ENCODE measurements at places on chromosomes 3 and 15.

- H3K27ac ChIP-seq, result no peak overlapping the region
- no peak overlapping the region for H3K4me3 ChIP-seq
- no peak for DNase-seq
- H3K36me3 ChIP-seq, result no peaks in the 10 kb centered on the region
Measured at GRCh38 chr3:50371133-50371685, 11.9 kb upstream of the TMEM115 start.

DNA sequence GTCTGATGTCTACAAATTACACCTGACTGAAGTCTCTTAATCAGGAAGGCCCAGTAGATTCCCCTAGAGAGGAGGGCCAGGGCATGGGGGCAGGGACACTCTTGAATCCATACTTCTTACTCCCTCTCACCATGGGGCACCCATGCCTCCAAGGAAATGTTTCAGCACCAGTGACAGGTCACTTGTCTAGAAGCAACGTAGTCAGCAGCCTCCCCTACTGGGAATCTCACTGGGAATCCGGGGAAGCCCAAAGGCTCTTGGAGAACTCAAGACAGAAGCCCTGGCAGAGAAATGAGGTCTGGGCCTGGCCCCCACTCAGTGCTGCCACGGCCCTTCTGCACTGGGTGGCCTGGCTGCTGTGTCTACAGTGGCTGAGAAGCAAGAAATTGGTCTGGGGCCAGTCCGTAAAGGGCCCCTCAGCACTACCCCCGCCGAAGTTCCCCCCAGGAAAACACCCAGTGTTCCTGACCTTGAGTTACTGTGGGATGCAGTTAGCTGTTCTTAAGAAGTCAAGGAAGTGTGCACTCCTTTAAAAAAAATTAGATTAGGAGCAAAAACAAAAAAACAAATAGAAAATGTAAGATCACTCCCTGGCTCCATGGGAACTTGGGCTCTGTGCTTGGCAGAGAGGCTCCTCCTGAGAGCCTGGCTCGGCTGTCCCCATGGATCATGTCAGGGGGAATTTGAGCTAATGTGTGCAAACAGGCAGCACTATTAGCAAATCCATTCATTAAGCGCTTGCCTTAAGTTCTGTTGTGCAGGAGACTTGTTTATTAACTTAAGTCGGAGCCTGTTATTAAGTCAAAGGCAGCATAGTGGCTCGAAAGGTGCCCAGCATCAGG is 5.4 kb upstream of the LINGO1 start:
- peaks cover 22% of the 10 kb centered on the region for H3K27me3 ChIP-seq
- no peaks in the 10 kb centered on the region for H3K4me1 ChIP-seq
- no peaks in the 10 kb centered on the region for H3K36me3 ChIP-seq
- no peak overlapping the region for H3K27ac ChIP-seq
- no peak for DNase-seq
- no peak overlapping the region for H3K4me3 ChIP-seq

GRCh38 chr3:9627901-9628633 is 21.2 kb upstream of the MTMR14 start:
- no peaks in the 10 kb centered on the region for H3K36me3 ChIP-seq
- H3K4me3 ChIP-seq, result no peak overlapping the region

DNA sequence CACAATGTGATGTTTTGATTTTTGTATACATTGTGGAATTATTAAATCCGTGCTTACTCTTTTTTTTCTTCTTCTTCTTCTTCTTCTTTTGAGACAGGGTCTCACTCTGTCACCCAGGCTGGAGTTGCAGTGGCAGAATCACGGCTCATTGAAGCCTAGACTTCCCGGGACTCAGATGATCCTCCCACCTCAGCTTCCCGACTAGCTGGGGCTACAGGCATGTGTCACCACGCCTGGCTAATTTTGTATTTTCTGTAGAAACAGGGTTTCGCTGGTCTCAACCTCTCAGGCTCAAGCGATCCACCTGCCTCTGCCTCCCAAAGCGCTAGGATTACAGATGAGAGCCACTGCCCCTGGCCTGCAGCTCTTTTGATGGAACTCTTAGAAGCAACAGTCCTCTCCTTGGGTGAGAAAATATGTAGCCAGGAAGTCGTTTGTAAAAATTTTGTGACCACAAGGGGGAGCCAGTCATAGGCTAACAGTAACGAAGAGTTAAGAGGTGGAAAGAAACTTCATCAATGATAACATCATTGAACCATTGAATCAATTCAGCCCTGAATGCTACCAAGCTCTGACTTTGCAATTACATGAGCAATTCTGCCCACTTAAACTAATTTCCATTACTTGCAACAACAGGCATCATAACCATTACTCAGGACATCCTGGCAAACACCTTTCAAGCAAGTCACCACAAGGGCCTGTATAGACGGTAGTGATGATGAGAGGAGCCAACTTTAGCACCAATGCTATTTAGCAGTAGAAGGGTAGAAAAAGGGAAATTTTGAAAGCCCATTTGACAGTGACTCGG is 16.7 kb upstream of the CMTM7 start:
- H3K4me3 ChIP-seq, result no peak overlapping the region
- H3K36me3 ChIP-seq, result no peaks in the 10 kb centered on the region
- H3K27ac ChIP-seq, result no peak overlapping the region
- no peaks in the 10 kb centered on the region for H3K4me1 ChIP-seq
- H3K27me3 ChIP-seq, result no peaks in the 10 kb centered on the region
- DNase-seq, result peak; percentile 61

GRCh38 chr15:99681990-99682389 is 51.2 kb downstream of the LYSMD4 start:
- H3K4me1 ChIP-seq, result no peaks in the 10 kb centered on the region
- H3K36me3 ChIP-seq, result peaks cover 2% of the 10 kb centered on the region
- no peak for DNase-seq
- H3K27me3 ChIP-seq, result no peaks in the 10 kb centered on the region
- no peak overlapping the region for H3K27ac ChIP-seq

GRCh38 chr3:30628205-30628900 is 22.0 kb downstream of the TGFBR2 start:
- no peaks in the 10 kb centered on the region for H3K36me3 ChIP-seq
- no peaks in the 10 kb centered on the region for H3K27me3 ChIP-seq
- no peak overlapping the region for H3K27ac ChIP-seq
- no peak overlapping the region for H3K4me3 ChIP-seq
- no peak for DNase-seq

DNA sequence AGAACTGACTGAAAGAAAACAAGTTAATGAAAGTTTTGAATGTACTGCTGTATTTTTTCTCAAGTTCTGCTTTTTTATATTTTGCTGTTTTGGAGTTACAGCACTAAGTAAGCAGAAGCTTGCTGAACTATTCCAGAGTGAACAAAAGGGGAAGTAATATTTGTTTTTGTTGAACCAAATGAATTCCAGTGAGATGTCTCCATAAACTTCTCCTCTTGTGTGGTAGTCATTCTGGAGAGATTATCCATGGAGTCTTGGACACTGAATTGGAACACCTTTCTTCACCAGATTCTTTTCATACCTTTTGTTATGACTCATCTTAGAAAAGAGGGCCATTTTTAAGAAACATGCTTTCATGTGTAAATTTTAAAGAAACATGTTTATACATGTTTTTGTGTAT is 8.8 kb downstream of the ANKUB1 start:
- peaks cover 9% of the 10 kb centered on the region for H3K4me1 ChIP-seq
- H3K27ac ChIP-seq, result no peak overlapping the region
- H3K36me3 ChIP-seq, result no peaks in the 10 kb centered on the region
- no peak overlapping the region for H3K4me3 ChIP-seq

DNA sequence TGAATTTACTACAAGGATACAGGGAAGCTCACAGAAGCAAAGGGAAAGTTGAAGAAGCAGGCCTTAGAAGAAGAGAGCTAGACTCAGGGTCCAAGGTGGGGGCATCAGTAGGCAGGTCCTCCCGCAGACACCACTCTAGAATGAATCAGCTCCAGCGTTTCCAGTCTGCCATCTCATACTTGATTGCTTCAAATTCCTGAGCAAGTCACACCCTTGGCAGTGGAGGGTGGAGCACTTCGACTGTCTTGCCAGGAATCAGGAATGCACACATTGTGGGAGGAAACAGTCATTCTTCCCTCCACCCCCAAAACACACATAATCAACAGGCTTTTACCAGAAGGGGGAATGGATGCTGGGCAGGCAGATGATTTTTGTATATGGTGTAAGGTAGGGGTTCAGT is 78.5 kb downstream of the CHCHD6 start:
- H3K27me3 ChIP-seq, result no peaks in the 10 kb centered on the region
- peak overlapping the region; percentile 76 for H3K27ac ChIP-seq
- peaks cover 17% of the 10 kb centered on the region for H3K4me1 ChIP-seq
- no peaks in the 10 kb centered on the region for H3K36me3 ChIP-seq

GRCh38 chr15:84081391-84082168 is 154.0 kb upstream of the GOLGA6L4 start:
- no peak overlapping the region for H3K4me3 ChIP-seq
- H3K27me3 ChIP-seq, result no peaks in the 10 kb centered on the region
- H3K4me1 ChIP-seq, result no peaks in the 10 kb centered on the region
- no peak for DNase-seq
- no peaks in the 10 kb centered on the region for H3K36me3 ChIP-seq
- H3K27ac ChIP-seq, result no peak overlapping the region

DNA sequence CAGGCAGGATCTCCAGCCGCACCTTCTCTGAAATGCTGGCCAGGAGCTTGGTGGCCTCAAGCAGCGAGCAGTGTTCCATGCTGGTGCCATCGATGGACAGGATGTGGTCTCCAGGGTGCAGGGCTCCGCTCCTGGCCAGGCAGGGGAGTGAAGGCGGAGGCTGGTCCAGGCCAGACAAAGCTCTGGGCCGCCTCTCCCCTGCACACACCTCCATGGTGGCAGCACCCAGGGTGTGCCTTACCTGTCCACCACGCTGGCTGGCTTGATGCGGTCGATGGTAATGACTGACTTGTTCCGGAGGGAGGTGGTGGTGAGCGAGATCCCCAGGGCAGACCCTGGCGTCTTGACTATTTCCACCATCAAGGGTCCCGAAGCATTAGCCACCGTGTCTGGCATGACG is 20.0 kb downstream of the GRIP2 start:
- no peaks in the 10 kb centered on the region for H3K27me3 ChIP-seq
- no peak for DNase-seq
- H3K36me3 ChIP-seq, result no peaks in the 10 kb centered on the region

GRCh38 chr3:197539651-197540051 is 16.1 kb downstream of the BDH1 start:
- H3K27me3 ChIP-seq, result no peaks in the 10 kb centered on the region
- no peak overlapping the region for H3K27ac ChIP-seq
- H3K36me3 ChIP-seq, result no peaks in the 10 kb centered on the region
- H3K4me3 ChIP-seq, result no peak overlapping the region
- DNase-seq, result no peak
- H3K4me1 ChIP-seq, result peaks cover 2% of the 10 kb centered on the region

DNA sequence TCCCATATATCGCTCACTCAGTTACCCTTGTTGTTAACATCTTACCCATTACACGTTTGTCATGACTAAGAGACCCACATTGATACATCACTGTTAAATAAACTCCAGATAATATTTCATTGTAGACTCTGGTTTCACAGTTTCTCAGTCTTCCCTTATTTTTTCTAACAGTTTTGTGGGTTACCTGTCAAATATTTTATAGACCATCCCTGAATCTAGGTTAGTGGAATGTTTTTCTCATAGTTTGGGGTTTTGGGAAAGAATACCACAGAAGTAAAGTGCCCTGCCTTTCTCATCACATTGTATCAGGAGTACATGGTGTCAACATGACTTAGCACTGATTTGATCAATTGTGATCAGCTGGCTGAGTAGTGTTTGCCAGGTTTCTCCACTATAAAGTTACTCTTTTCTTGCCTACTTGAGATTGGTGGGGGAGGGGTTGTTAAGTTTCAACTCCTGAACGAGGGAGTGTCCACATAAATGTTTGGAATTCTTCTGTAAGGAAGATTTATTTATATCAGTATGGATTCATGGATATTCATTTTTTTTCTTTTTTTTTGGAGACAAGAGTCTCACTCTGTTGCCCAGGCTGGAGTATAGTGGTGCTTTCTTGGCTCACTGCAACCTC is 25.9 kb downstream of the RNF111 start:
- H3K27me3 ChIP-seq, result no peaks in the 10 kb centered on the region
- no peaks in the 10 kb centered on the region for H3K4me1 ChIP-seq
- DNase-seq, result peak; percentile 54
- no peak overlapping the region for H3K4me3 ChIP-seq

DNA sequence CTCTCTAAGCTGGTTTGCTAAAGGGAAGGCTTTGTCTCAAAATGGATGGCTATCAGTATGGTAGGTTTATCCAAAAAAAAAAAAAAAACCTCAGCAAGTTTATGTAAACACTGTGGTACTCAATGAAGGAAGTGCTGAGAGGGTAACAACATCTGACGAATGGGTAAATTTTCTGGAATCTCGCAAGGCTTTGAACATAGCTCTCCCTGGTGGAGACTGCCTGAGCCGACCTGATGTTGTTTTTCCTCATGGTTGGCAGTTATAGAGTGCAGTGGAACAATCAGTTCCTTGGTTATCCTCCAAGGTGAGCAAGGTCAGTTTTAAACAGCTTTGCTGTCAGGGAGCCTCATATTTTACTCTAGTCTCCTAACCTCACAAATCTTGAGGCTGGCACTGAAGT is 94.6 kb downstream of the ZPLD1 start:
- H3K27me3 ChIP-seq, result no peaks in the 10 kb centered on the region
- H3K4me1 ChIP-seq, result no peaks in the 10 kb centered on the region
- no peaks in the 10 kb centered on the region for H3K36me3 ChIP-seq
- no peak overlapping the region for H3K4me3 ChIP-seq
- DNase-seq, result peak; percentile 7

- H3K4me1 ChIP-seq, result no peaks in the 10 kb centered on the region
- DNase-seq, result no peak
- H3K4me3 ChIP-seq, result no peak overlapping the region
- H3K36me3 ChIP-seq, result no peaks in the 10 kb centered on the region
Measured at GRCh38 chr15:79101866-79102581, 11.4 kb upstream of the RASGRF1 start.

- H3K4me1 ChIP-seq, result no peaks in the 10 kb centered on the region
- no peak for DNase-seq
- H3K27me3 ChIP-seq, result no peaks in the 10 kb centered on the region
- H3K36me3 ChIP-seq, result no peaks in the 10 kb centered on the region
- H3K27ac ChIP-seq, result no peak overlapping the region
- no peak overlapping the region for H3K4me3 ChIP-seq
Measured at GRCh38 chr3:131329774-131330173, 51.8 kb upstream of the NUDT16 start.

Data from fibroblast of lung (primary cell).